ENCODE measurements at places on chromosomes 5 and 9. TPM values are rescaled to one million over a fixed set of nuclear protein-coding genes. Genes with fewer than 3 reads are reported as not detected.

The ANXA2R gene
- polyA plus RNA-seq: 1.5 TPM

The XPA gene
- 21.0 TPM for polyA plus RNA-seq

The GPR150 gene
- 0.22 TPM for polyA plus RNA-seq

The KCNMB1 gene
- 0.65 TPM for polyA plus RNA-seq

The ARL14EPL gene
- polyA plus RNA-seq: 0.10 TPM

The FAM221B gene
- polyA plus RNA-seq: 0.35 TPM

The GNA14 gene
- 6.0 TPM for polyA plus RNA-seq

The BARHL1 gene
- not detected for polyA plus RNA-seq

The C9orf50 gene
- 0.26 TPM for polyA plus RNA-seq

The SPAG8 gene
- 1.7 TPM for polyA plus RNA-seq

The ADGRD2 gene
- polyA plus RNA-seq: not detected

The LCN15 gene
- 0.62 TPM for polyA plus RNA-seq

DNA sequence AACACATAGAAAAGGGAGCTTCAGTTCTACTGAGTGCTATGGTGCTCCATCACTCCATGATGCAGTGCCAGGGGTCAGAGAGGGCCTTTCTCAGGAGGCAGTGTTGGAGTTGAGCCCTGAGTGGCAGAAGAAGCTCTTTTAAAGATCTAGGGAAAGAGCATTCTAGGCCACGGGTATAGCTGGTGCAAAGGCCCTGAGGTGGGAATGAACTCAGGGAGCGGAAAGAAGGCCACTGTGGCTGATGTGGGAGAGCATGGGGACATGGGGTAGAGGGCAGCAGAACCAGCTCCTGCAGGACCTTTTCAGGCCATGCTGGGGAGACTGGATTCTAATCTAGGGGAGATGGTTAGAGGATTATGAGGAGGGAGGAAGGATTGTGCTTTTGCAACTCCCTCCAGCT is 9.9 kb downstream of the PSD2 start:
- no peak for DNase-seq

DNA sequence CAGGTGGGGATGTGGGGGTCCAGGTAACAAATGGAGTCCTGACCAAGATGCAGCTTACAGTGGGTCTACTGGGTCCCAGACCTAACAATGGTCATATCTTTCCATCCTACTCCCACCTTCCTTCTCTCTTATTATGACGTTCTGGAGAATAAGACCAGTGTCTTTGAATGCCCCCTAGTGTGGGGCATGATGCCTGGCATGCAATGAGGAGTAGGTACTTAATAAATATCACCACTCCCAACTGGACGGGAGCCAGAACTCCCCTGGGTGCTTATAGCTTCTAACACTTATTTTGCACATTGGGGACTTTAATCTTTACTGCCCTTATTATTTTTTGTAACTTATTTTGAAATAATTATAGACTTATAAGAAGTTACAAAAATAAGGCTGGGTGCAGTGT is 98.2 kb downstream of the NDFIP1 start:
- DNase-seq: no peak

DNA sequence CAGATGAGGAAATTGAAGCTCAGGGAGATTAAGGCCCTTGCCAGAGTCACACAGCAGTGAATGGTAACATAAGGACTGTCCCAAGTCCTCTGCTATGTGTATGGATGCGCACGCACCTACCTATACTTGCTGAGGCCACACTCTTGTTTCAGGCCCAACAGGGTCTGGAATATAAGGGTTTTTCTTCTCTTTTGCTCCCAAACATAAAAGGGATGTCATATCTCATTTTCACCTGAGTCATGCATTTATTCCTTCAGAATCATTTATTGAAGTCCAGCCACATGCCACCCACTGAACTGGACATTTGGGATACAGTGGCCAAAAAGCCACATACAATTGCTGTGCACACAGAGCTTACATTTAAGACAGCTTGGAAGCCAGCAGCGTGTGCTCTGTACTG is 92.0 kb downstream of the SH3TC2 start:
- DNase-seq: no peak

DNA sequence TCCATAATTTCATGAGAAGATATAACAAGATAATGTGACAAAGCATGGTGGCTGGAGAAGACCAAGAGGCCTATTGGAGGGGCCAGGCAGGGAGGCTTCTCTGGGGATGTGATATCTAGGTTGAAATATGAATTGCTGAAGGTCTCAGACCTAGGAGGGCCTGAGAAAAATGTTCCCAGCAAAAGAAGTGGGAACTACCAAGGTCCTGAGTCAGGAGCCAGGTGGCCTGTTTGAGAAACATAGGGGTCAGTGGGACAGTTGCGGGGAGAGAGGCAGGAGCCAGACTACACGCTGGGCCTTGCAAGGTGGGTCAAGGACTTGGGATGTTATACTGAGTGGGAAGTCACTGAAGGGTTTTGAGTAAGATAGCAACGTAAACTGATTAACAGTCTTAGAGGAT is 216.1 kb downstream of the CFAP90 start:
- no peak for DNase-seq

DNA sequence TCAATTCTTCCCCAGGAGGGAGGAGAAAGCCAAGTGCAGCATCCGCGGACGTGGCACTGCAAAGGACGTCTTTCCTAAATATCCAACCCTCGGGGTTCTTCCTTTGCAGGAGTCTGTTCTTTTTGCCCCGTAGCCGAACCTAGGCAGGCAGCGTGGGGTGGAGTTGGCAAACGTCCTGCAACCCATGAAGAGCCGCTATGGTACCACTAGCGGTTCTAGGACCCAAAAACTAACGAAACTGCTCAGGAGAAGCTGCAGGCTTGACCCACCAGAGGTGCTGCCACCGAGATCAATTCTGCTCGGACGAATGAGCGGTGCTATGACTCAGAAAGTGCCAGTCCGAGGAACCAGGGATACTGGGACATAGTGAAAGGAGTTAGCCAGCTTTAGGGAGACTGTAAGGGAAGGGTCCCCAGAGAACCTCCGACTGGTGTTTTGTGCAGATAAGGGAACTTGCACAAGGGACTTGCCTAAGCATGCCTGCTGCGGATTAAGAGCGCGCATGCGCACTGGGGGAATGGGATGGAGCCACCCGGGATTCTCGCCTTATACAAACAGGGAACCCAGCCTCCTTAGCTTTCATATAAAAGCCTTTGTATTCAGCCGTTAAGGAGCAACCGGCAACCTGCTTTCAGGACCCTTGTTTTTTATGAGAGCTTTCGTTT is 32.7 kb downstream of the ANXA2R start:
- DNase-seq: peak; percentile 82

- no peak for DNase-seq
Observed at GRCh38 chr5:8949908-8950307, 596.0 kb downstream of the SEMA5A start.

GRCh38 chr5:82601077-82601476 is 322.9 kb upstream of the RPS23 start:
- DNase-seq: no peak

DNA sequence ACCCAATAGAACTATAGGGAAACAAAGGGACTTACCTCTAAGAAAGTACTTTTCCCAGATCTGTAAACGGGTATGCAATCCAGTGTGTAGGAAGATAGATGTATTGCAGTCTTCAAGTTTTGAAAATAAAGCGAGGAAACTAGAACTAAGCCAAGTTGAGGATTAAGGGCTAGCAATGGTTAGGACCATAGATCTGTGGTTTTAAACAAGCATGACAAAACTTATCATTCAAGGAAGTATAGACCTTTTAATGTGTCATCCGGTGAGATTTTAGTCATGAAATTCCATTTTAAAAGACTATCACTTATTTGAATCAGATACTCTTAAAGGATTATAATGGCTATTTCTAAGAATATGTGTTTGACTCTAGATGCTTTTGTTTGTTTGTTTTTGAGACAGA is 20.5 kb downstream of the CD274 start:
- no peak for DNase-seq

DNA sequence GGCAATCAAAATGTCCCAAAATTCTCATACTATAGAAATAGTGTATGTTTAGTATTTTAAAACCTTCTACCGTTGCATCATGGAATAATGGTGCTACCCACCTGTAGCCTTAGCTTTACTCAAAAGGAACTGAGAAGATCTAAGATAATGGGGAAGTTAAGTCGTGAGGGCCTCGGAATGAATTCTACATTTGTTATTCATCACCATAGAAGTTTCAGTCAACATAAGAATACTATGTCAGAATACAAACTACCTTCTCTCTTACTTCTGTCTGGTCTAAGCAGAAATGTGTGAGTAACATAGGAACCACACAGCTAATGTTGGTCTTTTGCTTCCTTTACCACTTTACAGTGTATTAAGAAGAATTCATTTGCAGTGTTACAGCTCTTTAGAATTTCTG is 43.2 kb downstream of the RFK start:
- DNase-seq: no peak

GRCh38 chr9:118009614-118010013 is 305.4 kb downstream of the TLR4 start:
- no peak for DNase-seq

DNA sequence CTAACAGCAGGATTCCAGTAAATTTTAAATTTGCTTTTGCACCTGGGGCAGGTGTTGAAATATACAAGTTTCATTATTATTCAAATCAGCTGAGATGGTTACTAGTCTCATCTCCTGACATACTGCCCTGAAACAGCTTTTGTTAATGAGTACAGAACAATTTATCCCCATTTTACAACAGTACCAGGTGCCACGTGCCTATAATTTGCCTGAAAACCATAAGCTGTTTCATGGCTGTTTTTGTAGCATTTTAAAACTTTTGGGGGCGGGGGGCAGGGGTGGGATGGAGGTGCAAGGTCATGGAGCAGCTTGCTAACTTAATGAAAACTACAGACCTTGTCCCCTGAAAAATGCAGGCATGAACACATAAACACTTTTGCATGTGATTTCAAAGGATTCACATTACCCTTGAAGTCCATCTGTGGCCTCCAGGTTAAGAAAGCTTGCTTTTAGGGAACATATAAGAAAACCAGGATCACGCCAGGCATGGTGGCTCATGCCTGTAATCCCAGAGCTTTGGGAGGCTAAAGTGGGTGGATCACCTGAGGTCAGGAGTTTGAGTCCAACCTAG is 42.1 kb downstream of the TIMD4 start:
- DNase-seq: no peak

GRCh38 chr9:99690573-99690972 is 131.1 kb upstream of the NR4A3 start:
- DNase-seq: no peak

- peak; percentile 57 for DNase-seq
Observed at GRCh38 chr9:105138306-105138801, 106.1 kb upstream of the SLC44A1 start.

DNA sequence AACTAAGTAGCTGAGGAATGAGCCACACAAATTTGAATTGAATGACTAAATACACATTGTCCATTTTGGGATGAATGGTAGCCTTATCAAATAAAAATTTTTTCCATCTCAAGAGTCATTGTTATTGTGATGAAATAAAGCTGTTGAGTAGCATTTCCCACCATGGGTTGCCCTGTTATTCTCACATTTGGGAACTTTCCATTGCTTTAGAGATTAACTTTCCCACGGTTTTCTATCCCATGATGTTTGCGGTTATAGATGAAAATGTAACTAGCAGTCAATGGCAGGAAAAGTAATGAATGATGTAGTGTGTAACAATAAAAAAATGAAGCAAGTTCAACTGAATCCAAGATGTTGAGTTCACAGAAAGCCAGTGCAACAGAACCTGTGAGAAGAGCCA is 59.9 kb upstream of the PLPP1 start:
- DNase-seq: no peak

DNA sequence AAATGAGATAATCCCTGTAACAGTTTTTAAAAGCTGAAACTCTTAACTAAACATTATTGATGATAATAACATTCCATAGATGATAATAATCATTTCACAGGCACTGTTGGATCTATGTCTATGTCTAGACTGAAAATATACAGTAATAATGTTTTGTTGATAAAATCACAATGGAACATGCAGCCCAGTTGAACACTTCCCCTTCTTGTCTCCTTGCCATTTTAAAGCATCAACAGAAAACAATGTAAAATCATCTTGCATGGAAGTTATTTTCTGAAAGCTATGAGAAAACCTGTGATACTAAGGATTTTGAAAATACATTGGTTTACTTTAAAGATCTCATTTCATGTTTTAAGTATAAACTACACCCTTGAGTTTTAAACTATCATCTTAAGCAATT is 1.9 kb downstream of the GAPT start:
- DNase-seq: no peak

GRCh38 chr9:89353989-89354388 is 35.7 kb downstream of the SECISBP2 start:
- no peak for DNase-seq

DNA sequence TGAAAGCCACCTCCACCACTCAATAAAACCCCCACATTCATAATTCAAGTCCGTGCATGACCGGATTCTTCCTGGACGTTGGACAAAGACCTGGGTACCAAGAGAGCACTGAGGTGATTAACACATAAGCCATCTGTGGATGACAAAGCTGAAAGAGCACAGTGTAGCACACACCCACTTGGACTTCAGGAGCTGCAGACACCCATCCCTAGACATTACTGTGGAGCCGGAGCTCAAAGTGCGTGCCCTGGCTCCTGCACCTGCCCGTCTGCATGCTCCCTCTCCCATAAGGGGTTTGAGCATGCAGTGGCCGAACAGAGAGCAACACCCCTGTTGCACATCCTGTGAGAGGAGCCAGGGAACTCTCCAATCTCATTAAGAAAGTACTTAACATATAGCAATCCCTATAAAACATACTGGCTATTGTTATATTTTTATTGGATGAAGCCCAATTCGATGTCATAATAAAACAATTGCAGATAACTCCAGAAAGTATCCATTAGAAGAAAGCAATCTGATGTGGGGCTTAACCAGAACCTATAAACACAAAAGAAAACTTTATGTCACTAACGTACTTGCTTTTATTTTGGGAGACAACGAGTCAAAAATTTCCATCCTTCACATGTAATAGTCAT is 1174.2 kb upstream of the C9orf72 start:
- peak; percentile 34 for DNase-seq

DNA sequence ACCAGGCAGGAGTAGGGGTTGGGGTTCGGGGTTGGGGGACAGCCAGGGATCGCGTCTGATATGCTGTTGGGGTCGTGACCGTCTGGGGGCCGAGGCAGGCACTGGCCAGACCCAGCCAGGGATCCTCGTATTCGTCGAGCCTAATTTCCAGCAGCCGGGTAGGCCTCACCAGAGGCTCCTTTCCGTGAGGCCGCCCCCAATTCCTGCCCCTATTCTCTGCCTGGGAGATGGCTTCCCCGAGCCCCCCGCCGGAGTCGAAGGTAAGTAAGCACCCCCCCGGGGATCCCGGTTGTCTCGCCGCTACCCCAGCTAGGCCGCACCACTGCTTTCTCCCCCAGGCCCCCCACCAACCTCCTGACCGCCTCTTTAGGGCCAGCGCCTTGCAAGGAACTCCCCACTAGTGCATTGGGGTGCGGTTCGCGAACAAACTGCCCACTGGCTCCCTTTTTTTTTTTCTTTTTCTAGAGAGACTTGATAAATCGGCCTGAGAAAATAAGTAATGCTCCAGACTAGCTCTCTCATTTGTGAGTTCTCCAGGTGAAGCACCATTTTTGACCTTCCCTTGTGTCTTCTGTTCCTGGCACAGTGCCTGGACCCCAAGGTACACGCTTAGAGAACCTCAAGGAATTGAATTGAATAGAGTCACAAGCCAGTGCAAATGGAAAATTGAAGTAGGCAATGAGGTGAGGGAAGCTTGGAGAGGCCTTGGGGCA is 435 bp downstream of the ZNF189 start:
- no peak for DNase-seq
